ENCODE measurements at places on chromosomes 4 and X.

GRCh38 chrX:21770631-21771321 is 12.9 kb upstream of the SMPX start:
- DNase-seq = no peak

DNA sequence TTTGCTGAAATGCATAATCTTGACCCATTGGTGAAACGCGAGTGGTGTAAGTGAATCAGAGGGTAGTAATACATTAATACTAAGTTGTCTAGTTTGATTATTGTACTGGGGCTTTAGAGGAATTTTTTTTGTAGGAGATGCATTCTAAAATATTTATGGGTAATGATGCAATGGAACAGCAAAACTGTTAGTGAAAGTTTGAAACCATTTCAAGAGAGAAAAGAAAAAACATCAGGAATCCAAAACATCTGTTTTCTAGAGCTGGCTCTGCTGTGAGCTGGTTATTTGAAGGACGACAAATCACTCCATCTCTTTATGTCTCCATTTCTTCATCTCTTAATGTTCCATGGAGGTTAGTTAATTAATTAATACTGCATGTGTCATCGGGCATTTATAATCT is 351.9 kb upstream of the FAT1 start:
- DNase-seq = no peak

GRCh38 chr4:138672393-138672976 is 343.1 kb upstream of the NOCT start:
- no peak for DNase-seq

DNA sequence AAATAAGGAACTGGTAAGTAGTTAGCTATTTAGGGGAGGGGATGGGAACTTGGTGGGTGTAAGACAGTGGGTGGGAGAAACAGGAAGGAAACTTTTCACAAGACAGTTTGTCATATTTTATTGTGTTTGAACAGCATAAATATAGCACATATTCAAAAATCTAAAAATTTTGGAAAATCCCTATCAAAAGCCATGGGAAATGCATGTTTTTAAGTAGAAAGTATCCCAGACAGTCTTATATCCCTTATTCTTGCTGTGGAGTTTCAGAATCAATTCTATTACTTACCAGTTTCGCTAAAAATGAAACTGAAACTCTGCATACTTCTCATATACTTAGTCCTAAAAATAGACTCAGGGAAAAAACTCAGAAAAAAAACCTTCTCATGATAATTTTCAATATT is 22.3 kb upstream of the RASGEF1B start:
- no peak for DNase-seq

GRCh38 chr4:142558851-142559250 is 287.2 kb downstream of the INPP4B start:
- DNase-seq = no peak

DNA sequence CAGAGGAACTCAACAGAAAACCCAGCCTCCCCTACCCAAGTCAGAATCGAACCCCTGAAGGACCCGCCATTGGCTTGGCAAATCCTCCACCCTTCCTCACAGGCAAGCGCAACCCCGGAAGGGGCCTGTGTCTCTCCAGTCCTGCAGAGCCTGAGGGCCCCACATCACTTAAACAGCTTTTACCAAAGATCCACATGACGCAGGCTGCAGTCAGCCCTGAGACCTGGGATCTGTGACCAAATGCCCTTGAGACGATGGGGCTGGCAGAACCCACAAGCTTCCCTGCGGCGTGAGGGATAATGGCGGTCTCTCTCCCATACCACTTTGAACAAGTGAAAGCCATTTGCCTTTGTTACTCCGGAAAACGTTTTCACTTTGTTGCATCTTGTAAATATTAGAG is 54.9 kb downstream of the ACOX3 start:
- no peak for DNase-seq

- no peak for DNase-seq
Observed at GRCh38 chr4:99817309-99817890, 773 bp downstream of the DAPP1 start.

- DNase-seq = no peak
Observed at GRCh38 chrX:73841337-73841736, 278.3 kb downstream of the CHIC1 start.

DNA sequence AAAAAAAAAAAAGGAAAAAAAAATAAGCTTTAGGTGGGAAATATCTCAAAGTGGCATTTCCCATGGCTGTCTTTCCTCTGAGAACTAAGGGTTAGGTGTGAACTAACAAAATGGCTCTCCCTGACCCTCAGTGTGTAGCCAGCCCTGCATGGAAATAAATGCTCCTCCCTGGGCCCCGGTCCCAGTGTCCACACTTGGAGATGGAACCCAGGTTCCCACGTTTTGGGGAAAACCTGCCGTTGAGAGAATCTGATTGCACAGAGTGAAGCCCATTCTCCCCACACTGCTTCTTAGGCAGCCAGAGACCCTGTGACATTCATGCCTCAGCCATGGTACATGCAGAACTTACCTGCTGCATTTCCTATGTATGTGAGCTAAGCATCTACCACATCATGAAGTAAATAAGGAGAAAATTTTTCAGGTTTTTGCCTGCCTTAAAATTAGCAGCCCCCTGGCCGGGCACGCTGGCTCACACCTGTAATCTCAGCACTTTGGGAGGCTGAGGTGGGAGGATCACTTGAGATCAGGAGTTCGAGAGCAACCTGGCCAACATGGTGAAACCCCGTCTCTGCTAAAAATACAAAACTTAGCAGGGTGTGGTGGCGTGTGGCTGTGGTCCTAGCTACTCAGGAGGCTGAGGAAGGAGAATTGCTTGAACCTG is 34.5 kb downstream of the HTT-AS start:
- DNase-seq = no peak

- DNase-seq = no peak
Observed at GRCh38 chr4:53889326-53890055, 174.9 kb downstream of the CHIC2 start.

DNA sequence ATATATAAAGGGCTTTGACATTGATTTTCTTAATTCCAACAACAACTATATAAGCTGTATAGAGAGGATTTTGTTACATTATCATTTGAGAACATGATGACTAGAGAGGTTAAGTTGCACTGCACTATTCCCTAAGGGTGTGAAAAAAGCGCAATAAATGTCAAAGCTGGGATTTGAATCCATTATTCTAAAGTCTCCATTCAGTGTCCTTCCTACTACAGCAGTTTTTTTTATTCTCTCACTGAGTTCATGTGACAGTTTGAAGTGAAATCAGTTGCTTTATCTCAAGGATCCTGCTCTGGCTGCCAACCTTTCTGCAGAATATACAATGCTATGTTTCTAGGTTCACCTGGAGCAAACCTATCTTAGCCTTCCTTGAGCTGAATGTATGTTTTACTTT is 177.5 kb downstream of the ANKRD50 start:
- no peak for DNase-seq

- no peak for DNase-seq
Observed at GRCh38 chr4:42487230-42487629, 89.9 kb downstream of the SHISA3 start.

- no peak for DNase-seq
Observed at GRCh38 chrX:22634083-22634482, 361.4 kb downstream of the CBLL2 start.

- DNase-seq = no peak
Observed at GRCh38 chrX:49309401-49309981, 6.0 kb downstream of the GAGE10 start.

- no peak for DNase-seq
Observed at GRCh38 chr4:64402684-64403083, 6.6 kb downstream of the TECRL start.

DNA sequence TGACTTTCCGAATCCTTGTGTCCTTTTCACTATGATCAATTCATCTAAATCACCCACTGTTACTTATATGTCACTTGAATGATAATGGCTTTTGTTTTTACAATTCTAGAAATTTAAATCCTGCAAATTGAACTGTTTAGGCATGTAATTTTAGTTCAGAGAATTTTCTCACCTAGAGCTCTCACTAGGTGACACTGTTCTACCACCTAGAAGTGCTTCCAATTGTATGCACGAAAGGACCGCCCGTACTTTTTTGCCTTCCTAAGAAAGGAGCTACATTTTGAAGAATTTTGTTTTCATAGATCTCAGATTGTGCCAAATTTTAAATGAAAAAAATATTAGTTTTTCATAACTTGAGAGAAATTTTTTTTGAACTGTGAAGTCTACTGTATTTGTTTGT is 481.6 kb upstream of the FSTL5 start:
- no peak for DNase-seq

- peak; percentile 33 for DNase-seq
Observed at GRCh38 chrX:1657367-1658070, 42.7 kb downstream of the ASMT start.

DNA sequence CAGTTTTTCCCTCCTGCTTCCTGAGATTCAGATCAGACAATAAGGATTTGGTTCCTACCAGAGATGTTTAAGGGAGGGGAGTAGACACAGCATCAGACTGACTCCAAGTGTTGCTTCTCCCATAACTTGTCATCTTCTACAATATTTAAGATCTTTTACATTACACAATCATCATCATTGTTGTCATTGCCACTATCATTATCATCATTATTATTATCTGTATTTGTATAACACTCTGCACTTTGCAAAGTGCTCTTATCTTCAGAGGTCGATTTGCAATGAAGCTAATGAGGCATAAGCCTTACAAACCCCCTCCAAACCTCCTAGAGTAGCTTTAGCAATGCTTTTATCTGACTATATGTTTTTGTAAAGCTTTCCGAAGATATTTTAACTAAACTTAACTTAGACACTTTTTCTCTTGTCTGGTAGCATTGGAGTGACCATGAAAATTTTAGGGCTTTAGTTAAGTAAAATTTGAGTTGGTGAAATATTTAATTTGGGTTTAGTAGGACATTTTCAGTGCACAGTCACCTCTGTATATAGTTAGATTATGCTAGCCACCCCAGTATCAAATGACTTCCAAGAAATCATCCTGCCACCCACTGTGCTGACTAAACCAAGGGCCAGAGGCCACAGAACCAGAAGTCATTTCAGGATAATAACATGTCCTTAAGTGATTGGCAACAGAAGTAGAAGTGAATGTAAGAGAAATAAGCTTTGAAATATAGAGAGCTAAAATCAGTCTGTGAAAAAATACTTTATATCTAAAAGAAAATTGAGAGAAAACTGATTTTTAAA is 124.2 kb upstream of the NRK start:
- DNase-seq = no peak

GRCh38 chr4:144799486-144799885 is 153.5 kb downstream of the HHIP start:
- DNase-seq = no peak

DNA sequence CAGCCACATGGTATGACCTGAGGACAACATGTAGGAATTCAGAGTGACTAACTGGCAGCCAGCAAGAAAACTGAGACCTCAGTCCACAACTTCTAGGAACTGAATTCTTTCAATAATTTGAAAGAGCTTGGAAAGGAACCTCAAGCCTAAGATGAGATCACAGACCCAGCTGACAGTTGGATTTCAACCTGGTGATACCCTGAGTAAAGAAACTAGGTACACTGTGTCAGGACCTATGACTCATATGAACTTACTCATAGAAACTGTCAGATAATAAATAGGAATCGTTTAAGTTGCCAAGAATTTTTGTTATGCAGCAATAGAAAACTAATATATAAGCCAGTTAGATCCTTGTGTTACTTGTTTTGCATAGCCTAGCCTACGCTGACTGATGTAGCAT is 102.4 kb upstream of the DCAF12L1 start:
- no peak for DNase-seq

- no peak for DNase-seq
Observed at GRCh38 chr4:99998062-99998867, 48.2 kb upstream of the H2AZ1 start.

DNA sequence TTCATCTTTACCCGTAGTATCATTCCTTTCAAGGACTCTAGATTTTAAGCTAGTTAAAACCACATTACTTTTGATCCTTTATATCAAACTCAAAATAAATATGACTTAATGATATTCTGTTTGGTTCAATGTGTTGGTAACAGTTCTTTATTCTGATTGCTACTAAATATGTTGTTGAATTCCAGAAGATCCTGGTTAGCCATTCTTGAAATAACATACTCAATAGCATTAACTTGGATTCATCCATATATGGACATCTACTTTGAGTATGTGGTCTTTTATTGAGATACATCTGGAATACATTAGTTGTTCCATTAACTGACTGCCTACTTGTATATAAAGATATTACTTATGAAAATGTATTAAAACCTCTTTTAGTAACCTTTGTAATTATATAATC is 27.5 kb upstream of the PCDH18 start:
- DNase-seq = no peak

GRCh38 chr4:118397623-118397979 is 44.8 kb upstream of the PRSS12 start:
- DNase-seq = no peak

DNA sequence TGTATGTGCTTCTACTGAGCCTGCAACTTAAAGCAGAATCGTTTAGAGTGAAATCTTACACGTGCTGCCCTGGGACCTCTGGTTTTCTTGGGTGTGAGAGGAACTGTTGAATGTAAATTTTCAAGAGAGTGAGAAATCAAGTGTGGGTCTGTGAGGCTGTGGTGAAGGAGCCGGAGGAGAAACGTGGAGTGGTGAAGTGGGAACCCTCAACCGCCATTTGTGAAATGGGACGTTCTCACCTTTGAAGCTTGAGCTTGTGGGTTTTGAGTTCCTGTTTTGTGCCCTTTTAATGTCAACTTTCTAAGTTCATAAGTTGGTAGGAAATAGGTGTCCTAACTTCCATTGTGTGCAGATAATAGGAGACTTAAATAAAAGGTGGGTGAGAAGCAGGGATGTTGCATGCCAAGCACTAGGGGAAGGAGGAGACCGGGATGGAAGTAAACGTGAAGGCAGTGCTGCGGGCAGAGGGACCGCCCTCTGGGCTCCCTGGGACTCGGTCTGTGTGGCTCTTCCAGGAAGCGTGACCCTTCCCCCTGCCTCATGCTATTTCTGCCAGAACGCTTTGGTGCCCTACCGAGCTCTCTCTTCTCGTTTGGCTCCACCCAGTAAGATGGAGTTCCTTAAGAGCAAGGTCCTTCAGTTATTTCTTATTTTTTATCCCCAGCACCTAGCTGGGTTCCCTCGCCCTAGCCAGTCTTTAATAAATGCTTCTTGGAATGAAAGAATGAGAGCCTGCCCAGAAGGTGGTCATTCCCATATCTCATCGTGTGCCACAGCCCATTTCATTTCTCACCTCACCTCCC is 56.0 kb downstream of the TMEM131L start:
- DNase-seq = peak; percentile 23

DNA sequence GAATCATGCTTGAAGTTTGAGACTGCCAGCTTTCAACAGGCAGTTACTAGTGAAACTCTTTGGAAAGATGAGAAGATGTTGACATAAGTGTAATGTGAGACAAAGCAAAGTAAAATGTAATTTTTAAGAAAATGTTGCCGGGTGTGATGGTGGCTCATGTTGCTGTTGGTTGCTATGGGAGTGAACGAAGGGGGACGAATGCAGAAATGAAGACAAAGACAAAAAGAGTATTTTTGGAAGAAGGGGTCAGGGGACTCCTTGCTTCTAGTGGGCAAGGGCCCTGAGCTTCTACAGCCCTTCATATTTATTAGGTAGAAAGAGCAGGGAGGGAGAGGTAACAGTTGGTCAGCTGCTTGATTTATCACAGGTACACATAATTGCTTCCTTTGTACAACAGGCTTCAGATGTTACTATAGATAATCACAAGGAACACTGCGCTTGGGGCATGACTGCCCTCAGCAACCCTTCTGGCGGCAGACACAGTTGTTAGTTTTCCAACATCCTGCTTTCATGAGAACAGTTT is 11.9 kb upstream of the UGDH start:
- no peak for DNase-seq

Data from activated CD8-positive, alpha-beta memory T cell treated with anti-CD3 and anti-CD28 coated beads for 1 hour (primary cell).